ENCODE measurements at places on chromosomes 2 and 18.

- DNase-seq: no peak
These were observed 19.2 kb downstream of the MIB1 start for GRCh38 chr18:21759836-21760235.

- no peak for DNase-seq
These were observed 126.6 kb downstream of the DPP4 start for GRCh38 chr2:161947406-161947805.

DNA sequence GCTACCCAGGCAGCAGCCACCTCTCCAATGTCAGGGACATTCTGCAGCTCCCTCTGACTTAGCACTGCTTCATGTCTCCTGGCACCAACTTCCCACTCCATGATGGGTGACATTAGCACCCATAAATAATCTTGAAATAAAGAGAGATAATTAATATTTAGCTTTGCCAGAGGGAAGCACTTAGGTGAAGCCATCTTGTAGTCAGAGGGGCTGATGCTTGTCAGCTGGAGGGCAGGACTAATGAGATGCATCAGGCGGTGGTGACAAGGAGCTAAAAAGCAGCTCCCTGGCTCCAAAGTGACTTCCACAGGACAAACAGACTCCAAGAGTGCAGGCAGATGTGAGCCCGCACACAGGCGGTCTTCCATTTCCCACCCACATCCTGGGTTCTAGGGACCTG lies 153.0 kb upstream of the ID2 start:
- DNase-seq: no peak

DNA sequence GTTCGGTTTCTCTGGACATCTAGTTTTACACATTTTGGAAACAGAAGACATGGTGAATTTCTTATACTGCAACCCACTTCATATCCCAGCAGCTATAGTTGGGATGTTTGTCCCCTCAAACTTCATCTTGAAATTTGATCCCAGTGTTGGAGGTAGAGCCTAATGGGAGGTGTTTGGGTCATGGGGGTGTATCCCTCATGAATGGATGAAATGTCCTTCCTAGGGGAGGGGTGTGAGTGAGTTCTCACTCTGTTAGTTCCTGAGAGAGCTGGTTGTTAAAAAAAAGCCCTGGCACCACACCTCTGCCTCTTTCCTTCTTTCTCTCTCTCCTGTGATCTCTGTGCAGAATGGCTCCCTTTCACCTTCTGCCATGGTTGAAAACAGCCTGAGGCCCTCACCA lies 369.0 kb upstream of the KCNJ3 start:
- no peak for DNase-seq

- DNase-seq: no peak
These were observed 34.7 kb upstream of the IL1RL1 start for GRCh38 chr2:102276549-102277201.

DNA sequence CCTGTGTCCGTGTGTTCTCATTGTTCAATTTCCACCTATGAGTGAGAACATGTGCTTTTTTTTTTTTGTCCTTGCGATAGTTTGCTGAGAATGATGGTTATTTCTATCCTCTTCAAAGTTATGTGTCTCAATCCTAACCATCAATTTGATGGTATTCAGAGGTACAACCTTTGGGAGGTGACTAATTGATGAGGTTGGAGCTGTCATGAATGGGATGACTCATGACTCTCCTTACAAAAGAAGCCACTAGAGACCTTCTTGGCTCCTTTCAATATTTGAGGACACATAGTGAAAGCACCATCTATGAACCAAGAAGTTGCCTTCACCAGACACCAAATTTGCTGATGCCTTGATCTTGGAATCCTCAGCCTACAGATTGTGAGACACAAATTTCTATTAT lies 677.1 kb upstream of the DDX18 start:
- no peak for DNase-seq

DNA sequence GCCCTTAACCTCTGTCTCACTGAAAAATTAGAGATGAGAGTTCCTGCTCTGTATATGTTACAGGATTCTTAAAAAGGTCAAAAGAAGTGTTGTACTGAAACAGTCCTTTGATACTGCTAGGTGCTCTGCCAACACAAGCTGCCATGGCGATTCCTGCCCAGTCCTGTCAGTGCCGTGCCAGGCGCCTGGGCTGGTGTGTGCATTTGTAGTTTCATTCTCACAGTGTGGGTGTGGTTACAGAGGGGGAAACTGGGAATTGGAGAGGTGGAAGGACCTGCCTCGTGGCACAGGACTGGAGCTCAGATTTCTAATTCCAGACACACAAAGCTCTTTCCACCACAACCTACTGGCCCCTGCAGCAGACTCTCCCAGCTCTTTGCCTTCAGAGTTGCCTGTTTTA lies 122.3 kb upstream of the RAB6C start:
- no peak for DNase-seq

GRCh38 chr2:207291625-207292252 lies 126.0 kb upstream of the KLF7 start:
- no peak for DNase-seq

GRCh38 chr2:69335311-69335710 lies 51.7 kb downstream of the GFPT1 start:
- no peak for DNase-seq

DNA sequence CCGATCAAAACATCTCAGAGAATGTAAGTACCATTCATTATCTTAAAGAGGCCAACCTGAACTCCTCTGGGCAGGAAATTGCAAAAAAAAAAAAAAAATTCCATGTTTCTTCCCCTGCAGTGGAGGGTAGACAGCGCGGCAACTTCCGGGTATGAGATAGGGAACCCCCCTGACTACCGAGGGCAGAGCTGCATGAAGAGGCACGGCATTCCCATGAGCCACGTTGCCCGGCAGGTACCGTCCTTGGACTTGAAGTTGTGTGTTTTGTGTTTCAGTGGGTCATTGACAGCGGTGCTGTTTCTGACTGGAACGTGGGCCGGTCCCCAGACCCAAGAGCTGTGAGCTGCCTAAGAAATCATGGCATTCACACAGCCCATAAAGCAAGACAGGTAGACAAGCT lies 7.2 kb downstream of the ACP1 start:
- no peak for DNase-seq

DNA sequence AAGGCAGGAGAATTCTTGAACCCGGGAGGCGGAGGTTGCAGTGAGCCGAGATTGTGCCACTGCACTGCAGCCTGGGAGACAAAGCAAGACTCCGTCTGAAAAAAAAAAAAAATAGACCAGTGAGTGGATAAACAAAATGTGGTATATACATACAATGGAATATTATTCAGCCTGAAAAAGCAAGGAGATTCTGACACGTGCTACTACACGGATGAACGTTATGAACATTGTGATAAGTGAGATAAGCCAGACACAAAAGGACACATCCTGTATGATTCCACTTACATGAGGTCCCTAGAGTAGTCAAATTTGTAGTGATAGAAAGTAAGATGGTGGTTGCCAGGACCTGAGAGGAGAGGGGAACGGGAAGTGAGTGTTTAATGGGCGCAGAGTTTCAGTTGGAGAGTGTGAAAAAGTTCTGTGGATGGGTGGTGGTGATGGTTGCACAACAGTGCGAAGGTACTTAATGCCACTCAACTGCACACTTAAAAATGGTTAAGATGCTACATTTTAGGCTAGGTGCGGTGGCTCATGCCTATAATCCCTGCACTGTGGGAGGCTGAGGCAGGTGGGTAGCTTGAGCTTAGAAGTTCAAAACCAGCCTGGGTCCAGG lies 38.3 kb downstream of the NIFK start:
- no peak for DNase-seq

- peak; percentile 36 for DNase-seq
These were observed 144.9 kb downstream of the TGIF1 start for GRCh38 chr18:3594760-3595368.

DNA sequence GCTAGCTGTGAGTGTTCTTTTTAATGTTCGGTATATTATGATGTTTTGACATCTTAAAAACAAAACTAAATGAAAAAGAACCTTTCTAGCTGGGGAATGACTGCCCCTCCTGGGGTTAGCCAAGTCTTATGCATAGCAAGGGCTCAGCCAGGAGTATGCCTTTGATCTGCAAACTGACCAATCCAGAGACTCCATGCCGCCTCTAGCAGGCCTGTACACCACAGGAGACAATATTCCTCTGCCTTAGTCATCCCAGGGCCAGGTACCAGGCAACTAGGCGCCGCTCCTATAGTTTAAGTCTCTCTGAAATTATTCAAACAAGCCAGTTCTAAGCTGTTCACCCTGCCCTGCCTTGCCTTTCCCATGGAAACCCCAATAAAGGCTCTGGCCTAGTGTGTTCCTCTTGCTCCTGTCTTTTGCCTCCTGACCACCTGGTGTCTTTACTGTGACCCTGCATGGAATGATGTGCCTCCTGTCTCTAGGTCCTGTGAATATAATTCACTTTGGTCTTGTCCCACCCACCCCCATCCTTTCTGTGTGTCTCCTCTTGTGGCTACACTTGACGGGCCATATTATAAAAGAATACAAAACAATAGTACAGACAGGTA lies 52.0 kb upstream of the CHN1 start:
- DNase-seq: no peak

DNA sequence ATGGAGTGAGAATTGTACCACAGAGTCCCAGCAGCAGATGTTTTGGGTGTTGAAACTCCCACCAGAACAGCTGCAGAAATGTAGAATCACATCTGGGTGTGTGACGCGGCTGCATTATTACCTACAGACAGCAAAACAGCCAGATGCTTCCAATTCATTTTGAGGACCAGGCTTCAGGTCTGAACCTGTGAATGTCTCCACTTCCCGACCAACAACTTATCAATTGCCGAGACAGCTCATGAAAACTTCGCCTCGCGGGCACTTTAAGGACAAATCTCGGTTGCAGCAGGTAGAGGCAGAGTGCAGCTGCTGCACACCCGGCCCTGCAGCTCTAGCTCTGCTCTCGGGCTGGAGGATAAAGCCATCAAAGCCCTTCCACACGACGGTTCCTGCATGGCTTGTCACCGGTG lies 202.0 kb downstream of the HRH4 start:
- DNase-seq: no peak

- peak; percentile 49 for DNase-seq
These were observed 4.9 kb downstream of the FEV start for GRCh38 chr2:218979846-218980734.

DNA sequence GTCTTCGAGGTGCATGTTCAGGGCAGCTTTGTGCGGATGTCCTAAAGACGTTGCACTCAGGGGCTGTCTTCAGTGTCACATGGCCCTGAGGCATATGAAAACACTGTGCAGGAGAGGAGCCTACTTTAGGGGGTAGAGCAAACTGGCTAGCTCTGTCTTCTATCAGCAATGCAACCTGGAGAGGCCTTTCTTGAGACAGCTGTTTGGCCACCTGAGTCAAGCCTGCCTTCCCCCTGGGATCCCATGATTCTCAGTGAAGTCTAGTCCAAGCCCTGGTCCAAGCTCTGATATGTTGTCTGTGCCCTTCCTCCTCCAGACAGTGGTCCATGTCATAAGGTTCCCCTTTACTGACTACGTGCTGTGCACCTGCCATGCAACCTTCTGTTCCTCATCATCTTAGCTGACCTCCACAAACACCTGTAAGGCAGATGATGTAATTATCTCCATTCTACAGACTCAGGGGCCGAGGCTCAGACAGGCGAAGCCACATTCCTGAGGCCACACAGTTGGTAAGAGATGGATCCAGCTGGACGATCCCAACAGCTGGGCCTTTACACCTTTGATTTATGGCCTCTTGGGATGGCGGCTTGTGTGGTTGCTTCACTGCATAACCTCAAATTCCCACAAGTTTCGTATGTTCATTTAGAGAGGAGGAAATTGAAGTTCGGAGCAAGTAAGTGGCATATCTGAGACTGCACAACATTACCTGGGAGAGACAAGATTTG lies 109.9 kb downstream of the COPS8 start:
- DNase-seq: no peak

GRCh38 chr18:24600076-24600654 lies 139.7 kb downstream of the HRH4 start:
- peak; percentile 52 for DNase-seq

GRCh38 chr2:232024457-232024856 lies 62.9 kb downstream of the DIS3L2 start:
- DNase-seq: no peak

- DNase-seq: no peak
These were observed 19.4 kb upstream of the SP5 start for GRCh38 chr2:170695521-170696410.

GRCh38 chr2:24839729-24840128 lies 46.5 kb downstream of the CENPO start:
- no peak for DNase-seq

- DNase-seq: no peak
These were observed 77.1 kb downstream of the SMAD4 start for GRCh38 chr18:51107082-51107481.

GRCh38 chr2:75025633-75026380 lies 67.4 kb downstream of the POLE4 start:
- no peak for DNase-seq

- no peak for DNase-seq
These were observed 373.2 kb downstream of the SLC4A3 start for GRCh38 chr2:220000586-220000985.

GRCh38 chr2:222807431-222807830 lies 53.4 kb upstream of the ACSL3 start:
- DNase-seq: no peak

GRCh38 chr2:10339647-10340592 lies 37.2 kb downstream of the HPCAL1 start:
- no peak for DNase-seq

DNA sequence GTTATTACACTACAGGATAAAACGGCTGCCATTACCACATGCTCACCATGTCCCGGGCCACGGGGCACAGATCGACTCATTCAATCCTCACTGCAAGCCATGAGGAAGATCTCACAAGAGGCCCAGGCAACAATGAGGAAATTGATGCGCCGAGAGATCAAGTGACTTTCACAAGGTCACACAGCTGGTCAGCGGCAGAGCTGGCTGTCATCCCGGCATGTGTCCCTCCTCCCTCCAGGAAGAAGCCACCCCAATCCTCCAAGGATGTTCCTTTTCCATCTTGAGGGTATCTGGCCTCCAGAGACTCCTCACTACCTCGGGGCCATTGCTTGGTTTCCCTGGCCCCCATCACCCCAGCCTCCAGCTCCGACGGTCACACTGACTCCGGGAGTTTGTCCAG lies 65.3 kb upstream of the GLI2 start:
- DNase-seq: no peak

GRCh38 chr18:13680612-13681011 lies 45.7 kb downstream of the FAM210A start:
- no peak for DNase-seq

DNA sequence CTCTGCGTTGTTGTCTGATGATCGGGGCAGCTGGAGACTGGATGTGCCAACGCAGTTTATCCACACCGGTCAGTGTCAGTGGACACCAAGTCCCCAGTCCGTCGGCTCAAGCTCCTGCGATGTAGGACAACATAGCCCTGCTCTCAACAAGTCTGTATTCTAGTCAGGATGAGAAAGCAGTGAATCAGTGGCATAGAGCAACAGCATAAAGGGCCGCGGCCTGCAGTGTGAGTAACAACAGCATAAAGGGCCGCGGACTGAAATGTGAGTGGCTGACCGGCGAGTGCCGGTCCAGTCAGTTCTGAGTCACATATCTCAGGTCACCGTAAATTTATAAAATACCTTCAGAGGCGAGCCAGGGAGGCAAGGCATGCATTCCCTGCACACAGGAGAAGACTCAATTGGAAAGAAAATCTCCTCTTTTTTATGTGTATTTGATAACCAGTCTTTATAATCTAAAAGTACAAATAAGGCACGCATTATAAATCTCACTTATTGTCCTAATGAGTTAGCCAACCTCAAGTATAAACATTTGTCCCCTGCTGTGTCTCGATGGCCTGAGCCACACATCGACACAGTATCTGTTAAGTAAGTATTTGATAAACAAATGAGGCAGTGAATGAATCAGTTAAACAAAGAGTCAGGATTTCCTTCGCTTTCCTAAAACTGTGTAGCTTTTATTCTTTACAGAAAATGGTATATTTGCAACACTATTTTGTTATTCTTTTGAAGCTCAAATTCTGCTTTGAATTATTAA lies 33.8 kb upstream of the NFATC1 start:
- DNase-seq: no peak

GRCh38 chr2:134852518-134852917 lies 14.1 kb downstream of the ACMSD start:
- DNase-seq: no peak

All from fibroblast of gingiva (primary cell).